ENCODE measurements at places on chromosomes 6 and 20. TPM values are rescaled to one million over a fixed set of nuclear protein-coding genes. Genes with fewer than 3 reads are reported as not detected.

The THBS2 gene
- total RNA-seq, result 124 TPM

DNA sequence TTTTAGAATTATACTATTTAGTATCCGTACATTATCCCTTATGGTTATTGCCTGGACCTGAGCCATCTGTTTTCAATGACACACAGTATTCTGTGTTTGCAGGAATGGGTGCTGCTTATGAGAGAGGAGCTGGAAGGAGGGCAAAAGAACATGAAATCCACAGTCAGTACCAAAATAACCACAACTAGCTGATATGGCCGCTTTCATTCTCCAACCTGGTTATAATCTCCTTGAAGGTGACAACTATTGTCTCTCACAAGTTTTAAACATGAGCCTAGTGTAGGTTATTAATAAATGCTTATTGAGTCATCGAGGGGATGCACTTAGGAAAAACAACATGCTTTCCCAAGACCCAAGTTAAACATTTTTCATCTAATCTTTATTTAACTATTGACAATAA is 356.6 kb downstream of the BMP2 start:
- DNase-seq, result no peak

DNA sequence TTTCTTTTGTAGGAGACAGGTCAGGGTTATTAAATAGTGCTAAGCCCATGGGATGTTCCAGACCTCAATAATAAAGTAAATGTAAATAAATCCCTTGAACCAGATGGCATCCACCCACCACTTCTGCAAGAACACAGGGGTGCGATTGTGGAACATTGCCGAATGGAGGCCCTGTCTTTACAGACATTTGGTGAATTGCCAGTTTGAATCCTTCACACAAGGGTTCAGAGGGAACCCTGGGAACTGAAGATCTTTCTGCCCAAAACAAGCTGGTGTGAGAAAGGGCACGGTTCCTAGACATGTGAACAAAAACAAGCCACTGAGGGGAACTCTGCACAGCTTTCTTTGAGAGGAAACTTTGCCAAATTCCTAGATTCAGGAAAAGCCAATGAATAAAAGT is 30.2 kb upstream of the RNF8 start:
- peak; percentile 21 for DNase-seq

- DNase-seq, result no peak
These were observed 129.0 kb downstream of the PHACTR3 start for GRCh38 chr20:59733351-59733750.

DNA sequence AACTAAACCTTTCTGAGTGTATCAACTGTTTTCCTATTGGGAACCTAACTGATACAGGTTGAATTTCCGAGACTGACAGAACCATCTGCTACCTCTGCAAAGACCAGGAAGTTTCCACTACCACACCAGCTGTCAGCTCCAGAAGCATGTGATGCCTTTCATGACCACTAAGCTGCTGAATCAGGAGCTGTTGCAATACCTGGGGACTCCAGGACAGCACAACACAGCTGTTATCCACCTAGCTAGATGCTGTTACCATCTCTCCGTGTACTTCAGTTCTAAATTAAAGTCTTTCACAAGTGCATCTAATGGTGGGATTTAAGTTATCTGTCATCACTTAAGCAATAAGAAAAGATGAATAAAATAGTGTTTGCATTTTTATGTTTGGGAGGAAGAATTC is 158.2 kb upstream of the IMPG1 start:
- no peak for DNase-seq

GRCh38 chr6:45661661-45662060 is 283.9 kb upstream of the SUPT3H start:
- DNase-seq, result peak; percentile 85

- no peak for DNase-seq
These were observed 3.7 kb upstream of the TMEM200A start for GRCh38 chr6:130362128-130362527.

The OTOR gene
- total RNA-seq, result not detected

- no peak for DNase-seq
These were observed 166.6 kb downstream of the KHDC1L start for GRCh38 chr6:73058736-73059135.

DNA sequence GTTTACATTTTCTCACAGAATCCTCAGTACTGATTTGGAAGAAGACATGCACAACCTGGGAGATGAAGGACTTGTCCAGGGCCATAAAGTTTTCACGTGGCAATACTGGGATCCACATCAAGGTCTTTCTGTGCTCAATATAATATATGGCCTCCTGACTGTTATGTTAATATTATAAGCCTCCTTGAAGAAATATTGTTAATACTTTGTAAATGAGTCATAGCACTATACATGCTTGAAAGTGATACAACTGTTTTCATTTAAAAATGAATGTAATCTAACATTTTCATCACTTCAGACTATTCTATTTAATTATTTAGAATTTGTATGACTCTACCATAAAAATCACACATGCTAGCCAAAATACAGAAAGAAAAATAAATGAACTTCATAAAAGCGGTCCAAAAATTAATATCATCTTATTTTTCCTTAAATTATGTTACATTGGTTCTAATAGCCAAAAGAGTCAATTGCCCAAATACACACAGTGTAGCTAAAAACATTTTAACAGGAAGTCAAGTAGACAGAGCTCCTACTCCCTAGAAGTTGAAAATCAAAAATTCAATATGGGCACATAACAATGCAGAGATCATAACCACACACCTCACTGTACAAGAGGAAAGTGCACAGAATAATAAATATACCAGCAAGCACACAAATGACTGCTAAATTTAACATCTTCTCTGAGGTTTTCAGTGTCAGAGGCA is 188.0 kb upstream of the HDDC2 start:
- DNase-seq, result no peak

DNA sequence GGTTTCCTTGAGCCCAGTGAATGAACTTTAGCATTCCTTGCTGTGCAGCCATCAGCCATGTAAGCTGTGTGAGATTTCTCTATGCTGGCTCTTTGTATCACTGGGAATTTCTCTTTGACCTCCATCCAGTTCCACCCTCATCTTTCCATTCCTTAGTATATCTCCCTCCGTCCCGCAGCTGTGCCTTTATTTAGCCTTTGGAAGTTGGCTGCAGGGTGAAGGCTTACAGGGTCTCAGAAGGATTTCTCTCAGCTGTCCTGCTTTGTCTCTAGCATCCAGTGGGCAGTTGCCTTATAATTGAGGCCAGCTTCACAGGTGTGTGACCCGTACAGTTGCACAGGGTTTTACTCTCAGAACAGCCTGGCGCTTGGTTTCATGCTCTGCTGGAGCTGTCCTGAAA is 144.3 kb downstream of the PXDC1 start:
- DNase-seq, result no peak

The SASH1 gene
- 99.0 TPM for total RNA-seq

DNA sequence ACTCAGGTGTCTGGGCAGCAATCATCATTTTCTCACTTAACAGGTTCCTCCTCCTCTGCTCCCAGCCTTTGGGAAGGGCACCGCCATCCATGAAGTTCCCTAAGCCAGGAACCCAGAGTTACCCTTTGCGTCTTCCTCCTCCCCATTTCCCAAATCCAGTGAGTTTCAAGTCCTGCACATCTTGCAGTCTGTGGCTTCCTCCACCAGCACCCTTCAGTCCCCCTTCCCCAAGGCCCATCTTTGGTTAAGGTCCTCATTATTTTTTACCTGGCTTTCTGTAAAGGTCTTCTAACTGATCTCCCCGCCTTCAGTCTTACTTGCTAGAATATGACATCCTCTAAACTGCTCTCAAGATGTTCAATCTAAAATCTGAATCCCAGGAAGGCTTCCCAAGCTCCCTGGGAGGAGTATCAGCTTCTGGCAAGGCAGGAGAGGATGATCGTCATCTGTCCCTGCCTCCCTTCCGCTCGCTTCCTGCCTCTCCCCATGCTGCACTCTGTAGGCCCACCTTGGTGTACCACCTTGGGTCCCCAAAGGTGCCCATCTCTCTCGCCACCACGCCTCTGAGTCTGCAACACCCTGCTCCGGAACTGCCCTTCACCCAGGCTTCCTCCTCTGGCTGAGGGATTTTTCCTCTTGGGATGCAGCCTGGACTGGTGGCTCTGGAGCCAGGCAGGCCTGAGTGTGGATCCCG is 11.4 kb upstream of the DUSP22 start:
- DNase-seq, result no peak

The WDR27 gene
- 10.6 TPM for total RNA-seq

GRCh38 chr6:40295251-40295950 is 291.8 kb downstream of the LRFN2 start:
- DNase-seq, result peak; percentile 8

DNA sequence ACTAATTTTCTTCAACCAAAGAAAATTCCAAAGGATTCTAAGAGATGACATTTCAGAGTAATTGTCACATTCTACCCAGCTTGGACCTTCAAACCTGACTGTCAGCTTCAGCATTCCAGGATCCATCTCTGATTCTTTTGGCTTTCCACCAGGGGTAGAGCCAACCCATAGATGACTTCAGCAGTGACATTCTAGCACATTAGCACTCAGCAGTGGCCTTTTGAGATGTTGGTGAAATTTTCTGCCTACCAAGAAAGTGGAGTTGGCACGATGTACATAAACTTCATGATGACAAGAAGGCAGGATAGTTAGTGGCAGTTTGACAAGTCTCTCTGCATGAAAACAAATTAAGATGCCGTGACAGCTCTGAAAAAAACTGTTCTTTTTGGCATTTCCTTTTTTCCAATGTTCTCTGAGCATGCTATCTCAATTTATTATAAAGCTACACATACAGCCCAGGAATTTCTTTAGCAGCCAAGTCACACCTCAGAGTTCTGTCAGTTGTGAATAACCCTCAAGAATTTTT is 466.5 kb upstream of the RNF217 start:
- DNase-seq, result no peak

- no peak for DNase-seq
These were observed 235.2 kb downstream of the LY86 start for GRCh38 chr6:6823568-6824224.

The HRH3 gene
- not detected for total RNA-seq

GRCh38 chr6:46915866-46916265 is 5.9 kb downstream of the ADGRF5 start:
- no peak for DNase-seq

DNA sequence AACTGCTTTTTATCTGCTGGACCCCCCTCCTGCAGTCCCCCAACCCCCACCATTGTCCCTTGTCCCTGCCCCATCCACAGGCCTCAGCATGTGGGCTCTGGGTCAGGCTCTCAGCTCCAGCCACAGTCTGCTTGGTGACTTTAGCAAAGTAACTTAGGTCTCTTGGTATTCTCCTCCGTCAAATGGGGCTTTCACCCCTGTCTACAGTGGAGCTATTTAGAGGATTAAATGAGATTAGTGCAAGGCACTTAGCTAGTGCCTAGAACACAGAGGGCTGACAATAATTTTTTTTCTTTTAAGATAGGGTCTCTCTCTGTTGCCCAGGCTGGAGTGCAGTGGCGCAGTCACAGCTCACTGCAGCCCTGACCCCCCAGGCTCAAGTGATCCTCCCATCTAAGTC is 71.9 kb downstream of the TCP11 start:
- no peak for DNase-seq

DNA sequence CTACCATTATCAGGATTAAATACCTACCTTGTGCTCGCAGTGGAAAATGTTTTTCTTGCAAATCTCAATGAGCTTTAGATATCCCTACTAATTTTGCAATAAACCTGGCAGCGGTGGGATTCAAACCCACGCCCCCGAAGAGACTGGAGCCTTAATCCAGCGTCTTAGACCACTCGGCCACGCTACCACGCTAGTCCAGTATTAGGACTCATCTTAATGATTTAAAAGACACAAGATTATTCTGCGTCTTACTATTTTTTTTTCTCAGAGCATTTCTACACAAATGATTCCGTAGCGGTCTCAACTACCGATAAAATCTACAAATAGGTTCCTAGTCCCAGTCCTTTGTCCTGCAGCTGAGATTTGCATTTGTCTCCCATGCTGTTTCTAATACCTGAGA is 35.2 kb upstream of the ZSCAN23 start:
- DNase-seq, result no peak

DNA sequence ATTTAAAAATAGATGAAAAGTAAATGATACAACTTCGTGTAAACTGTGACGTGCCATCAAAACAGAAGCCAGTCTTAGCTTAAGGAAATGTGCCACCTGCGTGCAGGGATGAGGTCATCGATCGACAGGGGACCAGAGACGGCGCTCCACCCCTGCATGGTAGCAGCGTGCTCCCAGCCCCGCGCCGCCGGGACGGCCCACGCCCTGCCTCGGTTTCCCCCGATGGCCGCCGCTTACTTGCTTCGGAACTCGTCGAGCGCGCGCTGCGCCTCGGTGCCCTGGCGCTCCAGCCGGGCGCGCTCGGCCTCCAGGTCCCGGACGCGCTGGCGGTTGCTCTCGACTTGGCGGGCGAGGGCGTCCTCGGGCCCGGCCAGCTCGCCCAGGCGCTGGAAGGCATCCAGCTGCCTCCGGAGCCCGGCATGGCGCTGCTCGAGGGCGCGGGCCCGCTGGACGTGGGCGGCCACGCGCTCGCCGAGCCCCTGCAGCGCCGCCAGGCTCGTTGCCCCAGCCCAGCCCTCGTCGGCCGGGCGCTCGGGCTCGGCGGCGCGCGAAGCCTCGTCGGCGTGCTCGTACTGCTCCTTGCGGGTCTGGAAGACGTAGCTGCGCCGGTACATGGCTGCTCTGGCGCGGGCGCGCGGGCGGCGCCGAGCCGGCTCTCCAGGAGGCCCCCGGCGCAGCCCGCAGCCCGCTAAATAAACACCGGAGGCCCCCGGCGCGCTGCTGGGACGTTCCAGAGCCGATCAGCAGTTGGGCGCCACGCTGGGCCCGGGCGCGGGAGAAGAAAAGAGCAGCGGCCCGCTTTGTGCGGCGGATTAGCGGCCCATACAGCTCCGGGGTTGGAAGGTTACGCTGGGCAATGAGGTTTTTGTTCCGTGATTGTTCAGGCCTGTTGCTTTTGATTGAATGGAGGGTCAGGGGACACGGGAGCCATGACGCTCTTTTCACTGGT is at the start of gene BFSP1:
Gene BFSP1, minus strand, starts transcription at position 664 of the 949 bp plus-strand sequence. Its CDS starts 50 bp downstream, at position 614.
- peak; percentile 81 for DNase-seq

DNA sequence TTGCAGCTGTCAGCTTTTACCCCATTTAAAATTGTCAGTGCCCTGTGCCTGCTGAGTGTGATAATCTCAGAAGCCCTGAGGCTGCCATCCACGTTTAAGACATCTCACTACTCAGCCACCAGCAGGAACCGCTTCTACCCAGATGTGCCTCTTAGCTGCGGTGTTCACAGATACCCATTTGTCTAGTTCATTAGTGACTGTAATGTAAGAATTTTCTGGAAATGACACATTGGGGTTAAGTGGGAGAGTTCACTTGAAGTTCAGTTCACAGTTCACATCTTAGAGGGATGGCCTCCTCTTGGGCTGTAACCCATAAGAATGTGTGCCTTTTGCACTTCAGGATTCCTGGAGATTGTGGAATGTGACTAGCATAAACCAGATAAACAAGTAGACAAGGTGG is 477.7 kb downstream of the BTBD3 start:
- no peak for DNase-seq

GRCh38 chr20:62063981-62064769 is 1.5 kb downstream of the TAF4 start:
- DNase-seq, result peak; percentile 28

GRCh38 chr6:87103977-87104601 is 9.2 kb upstream of the CGA start:
- DNase-seq, result no peak

All from GM23248 (cell line).